ENCODE measurements at places on chromosomes 3 and 15. TPM values are rescaled to one million over a fixed set of nuclear protein-coding genes. Genes with fewer than 3 reads are reported as not detected.

DNA sequence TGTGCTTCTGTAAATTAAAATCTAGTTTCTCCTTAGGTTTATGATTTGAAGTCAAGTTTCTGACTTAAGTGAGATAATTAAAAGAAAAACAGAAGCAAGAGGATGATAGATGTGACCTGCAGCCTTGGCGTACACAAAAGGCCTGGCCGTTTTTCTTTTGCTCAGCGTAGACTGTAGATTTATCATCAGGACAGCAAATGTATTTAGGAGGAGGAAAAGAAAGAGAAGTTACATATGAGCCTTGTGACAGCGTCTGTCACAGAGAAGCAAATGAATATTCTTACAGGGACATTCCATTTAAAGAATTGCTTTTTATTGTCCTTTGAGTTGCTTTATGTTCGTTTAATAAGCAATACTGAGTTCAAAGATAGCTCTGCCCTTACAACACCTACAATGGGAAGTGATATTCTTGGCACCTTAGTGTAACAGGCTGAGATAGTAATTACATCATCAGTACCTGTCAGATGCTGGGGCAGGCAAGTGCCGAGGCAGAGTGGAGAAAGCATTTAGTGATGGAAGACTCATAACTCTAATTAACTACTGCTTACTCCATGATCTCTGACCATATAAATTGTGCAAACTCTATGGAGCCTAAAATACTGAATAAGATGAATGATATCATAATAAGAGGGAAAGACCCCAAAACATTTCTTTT lies 311.5 kb downstream of the MFSD1 start:
- DNase-seq = no peak

- no peak for DNase-seq
Measured at GRCh38 chr3:49500205-49500731, 30.2 kb downstream of the DAG1 start.

DNA sequence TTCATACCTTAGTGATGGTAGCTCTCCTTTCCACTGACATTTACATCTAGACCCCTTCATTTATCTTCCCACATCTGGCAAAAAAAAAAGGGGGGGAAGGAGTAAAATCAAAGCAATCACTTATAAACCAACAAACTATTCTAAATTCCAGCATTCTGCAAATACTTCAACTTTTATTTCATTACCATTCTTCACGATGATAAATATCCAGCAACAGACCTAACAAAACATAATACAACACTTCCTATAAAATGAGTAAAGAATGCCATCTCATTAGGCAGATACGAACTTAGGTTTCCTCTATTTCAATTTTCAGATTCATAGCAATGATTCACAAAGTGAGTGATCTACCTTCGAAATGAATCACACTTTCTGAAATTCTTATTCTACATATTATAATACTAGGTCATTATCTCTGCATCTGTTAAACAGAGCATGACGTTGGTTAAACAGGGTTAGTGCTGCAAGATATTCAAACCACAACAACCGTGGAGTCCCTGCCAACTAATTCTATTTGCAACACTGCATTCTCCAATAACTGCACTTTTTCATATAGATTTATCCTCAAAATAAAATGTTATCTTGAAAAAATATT lies at the start of gene LRRFIP2:
LRRFIP2 (minus strand) TSS at position 51 of the 595 bp plus-strand sequence. CDS start 25,599 bp downstream, outside the sequence.
- DNase-seq = peak; percentile 73

DNA sequence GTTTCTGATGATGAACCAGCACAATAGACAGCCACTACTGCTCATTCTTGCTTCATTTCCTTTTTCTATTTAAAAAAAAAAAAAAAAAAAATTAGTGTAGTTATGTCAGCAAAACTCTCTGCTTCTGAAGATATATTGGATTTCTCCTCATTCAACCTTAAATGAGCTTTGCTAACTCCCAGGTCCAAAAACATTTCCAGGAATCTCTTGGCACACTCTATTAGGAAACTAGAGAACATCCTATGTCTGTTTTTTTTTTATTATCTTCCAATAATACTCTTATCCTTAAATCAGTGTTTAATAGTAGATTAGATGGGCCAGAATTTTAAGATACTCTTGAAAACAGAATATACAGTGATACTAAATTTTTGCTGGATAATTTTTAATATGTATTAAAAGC lies 398.0 kb downstream of the NAALADL2 start:
- no peak for DNase-seq

GRCh38 chr3:160226026-160226907 lies 1.0 kb downstream of the C3orf80 start:
- no peak for DNase-seq

- DNase-seq = no peak
Measured at GRCh38 chr15:66014635-66015182, 145.4 kb downstream of the RAB11A start.

Gene RARB
- total RNA-seq = not detected

Gene RPS27L
- 150 TPM for total RNA-seq

Gene CHST13
- 0.23 TPM for total RNA-seq

Gene NRG4
- total RNA-seq = not detected

Measured in CD4-positive, alpha-beta memory T cell (primary cell).